ENCODE measurements at places on chromosomes 3 and 15.

GRCh38 chr15:39598958-39599845 is 18.3 kb downstream of the THBS1 start:
- DNase-seq, result no peak

GRCh38 chr3:25007974-25008658 is 419.9 kb upstream of the RARB start:
- DNase-seq, result no peak

DNA sequence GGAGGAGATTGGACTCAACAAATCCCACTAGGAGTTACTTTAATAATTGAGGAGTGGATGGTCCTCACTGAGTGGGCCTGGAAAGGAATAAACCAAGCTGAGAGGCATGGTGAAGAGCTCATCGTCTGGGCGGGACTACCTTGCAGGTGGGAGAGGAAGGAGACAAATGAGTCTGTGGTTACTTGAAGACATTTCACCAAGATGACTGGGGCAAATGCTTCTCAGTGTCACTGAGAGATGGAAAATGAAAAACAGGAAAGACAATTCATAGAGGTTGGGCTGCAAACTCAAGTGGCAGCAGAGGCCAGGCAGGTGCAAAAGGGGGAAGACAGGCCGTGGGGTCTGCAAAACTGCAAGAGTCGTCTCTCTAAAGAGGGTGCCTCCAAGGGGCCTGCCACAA is 1.5 kb upstream of the ARHGAP31 start:
- DNase-seq, result no peak

- no peak for DNase-seq
Observed at GRCh38 chr15:82646250-82647044, 716 bp downstream of the CPEB1 start.

- DNase-seq, result no peak
Observed at GRCh38 chr3:136728918-136729317, 23.3 kb downstream of the STAG1 start.
